ENCODE measurements at places on chromosomes 5 and 9.

GRCh38 chr5:174920906-174921550 is 196.6 kb downstream of the MSX2 start:
- DNase-seq, result no peak

DNA sequence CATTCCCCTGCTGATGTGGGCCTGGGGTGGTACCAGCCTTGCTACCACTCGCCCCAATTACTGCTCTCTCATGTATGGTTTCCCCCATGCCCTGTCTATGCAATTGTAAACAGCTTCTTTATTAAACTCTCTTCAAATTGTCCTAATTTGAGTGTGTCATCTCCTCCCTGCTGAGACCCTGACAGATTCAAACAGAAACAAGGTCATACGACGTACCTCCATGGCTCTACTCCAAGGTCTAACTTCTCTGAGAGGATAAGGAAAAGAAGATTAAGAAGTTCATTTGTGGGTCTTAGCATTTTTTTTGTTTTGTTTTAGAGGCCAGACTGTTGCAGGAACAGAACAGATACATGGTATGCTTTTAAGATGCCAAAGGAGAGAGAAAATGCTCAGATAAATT is 38.0 kb downstream of the ABITRAM start:
- no peak for DNase-seq

- DNase-seq, result no peak
Observed at GRCh38 chr5:122040636-122041302, 37.3 kb downstream of the LOX start.

DNA sequence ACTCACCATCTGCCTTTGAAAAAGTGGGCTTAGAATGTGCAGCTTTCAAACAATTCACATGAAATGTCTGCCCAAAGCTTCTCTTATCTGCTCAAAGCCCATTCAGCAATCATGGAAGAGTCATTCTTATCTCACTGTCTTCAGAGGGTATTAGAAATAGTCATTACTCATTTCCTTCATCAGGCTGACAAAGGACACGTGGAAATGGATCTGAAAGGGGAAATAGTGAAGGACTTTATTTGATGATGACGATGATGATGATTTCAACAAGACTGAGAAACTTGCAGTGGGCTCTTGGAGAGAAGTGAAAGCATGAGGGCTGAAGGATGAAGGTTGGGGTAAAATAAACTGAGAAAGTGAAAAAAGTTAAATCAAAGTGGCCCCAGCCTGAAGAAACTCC is 194.3 kb downstream of the SMARCA2 start:
- DNase-seq, result no peak

GRCh38 chr5:1058083-1058945 is 49.7 kb downstream of the NKD2 start:
- no peak for DNase-seq

All from epithelial cell of esophagus (primary cell).